ENCODE measurements at places on chromosomes 1 and 21.

DNA sequence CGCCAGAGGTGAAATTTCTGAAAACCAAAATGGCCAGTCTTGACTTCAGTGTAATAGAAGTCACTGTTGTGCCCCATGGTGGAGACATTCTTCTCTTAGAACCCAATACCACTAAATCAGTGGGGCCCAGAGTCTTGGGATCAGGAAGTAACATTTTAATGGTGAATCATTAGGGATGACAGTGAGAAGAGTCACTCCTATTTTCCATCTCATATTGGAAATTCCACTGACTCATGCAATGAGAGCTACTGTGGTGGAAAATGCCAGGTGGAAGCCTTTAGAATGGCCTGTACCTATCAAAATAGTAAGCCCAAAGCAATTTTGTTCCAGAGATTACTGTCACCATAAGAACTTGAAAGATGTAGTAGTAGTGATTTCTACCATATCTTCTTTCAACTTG is 20.6 kb upstream of the PPM1J start:
- peak; percentile 78 for DNase-seq

DNA sequence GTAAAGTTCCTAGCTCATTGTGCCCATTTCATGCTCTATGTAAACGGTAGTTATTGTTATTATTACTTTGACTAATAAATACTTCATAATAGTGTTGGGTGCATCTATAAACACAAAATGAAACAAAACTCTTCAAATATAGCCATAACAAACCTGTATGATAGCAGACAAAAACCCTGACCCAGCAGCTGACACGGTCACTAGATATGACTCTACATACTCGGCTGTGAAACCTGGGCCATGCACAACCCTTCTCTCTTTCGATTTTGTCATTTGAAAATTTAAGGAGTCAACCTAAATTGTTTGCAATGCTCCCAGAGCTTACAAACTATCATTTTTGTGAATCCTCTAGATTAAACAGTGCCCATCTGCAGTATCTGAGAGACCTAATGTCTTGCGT is 8.0 kb upstream of the RGS13 start:
- no peak for DNase-seq

GRCh38 chr1:2299131-2299627 is 71.1 kb downstream of the SKI start:
- DNase-seq, result no peak

DNA sequence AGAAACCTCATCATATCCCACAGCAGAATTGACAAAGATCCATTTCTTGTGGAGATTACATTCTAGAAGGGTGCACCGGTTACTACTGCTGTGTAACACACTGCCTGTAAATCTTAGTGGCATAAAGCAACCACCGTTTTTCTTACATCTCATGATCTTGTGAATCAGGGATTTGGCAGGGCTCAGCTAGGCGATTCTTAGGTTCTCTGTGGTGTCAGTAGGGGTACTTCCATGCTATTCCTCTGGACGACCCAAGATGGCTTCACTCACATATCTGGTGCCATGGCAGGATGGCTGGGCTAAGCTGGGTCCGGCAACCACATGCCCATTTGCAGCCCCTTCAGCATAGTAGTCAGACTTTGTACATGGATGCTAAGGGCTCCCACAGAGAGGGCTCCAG is 179.8 kb upstream of the TMEM51 start:
- DNase-seq, result no peak

- peak; percentile 31 for DNase-seq
These were observed 181.3 kb downstream of the ATP6V1G3 start for GRCh38 chr1:198359024-198359653.

GRCh38 chr1:180939073-180939710 is 26.5 kb downstream of the KIAA1614 start:
- DNase-seq, result no peak

- DNase-seq, result peak; percentile 32
These were observed 7.1 kb downstream of the SMPDL3B start for GRCh38 chr1:27941671-27942540.

DNA sequence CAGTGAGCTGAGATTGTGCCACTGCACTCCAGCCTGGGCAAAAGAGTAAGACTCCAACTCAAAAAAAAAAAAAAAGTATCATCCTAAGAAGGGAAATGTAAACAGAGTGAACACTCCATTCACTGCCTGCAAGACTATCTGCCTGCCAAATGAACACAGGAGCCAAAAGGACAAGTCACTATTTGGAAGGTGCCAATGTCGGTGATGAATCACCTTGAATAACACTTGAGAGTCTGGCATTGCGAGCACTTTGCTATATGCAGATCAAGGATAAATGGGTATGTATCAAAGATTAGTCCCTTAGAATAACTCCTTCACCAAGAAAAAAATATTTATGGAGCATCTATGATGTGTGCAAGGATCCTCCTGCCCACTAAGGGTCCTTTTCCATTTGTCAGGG is 6.6 kb downstream of the UBR4 start:
- DNase-seq, result no peak

GRCh38 chr1:76867342-76868130 is at the start of gene ST6GALNAC5:
ST6GALNAC5 (plus strand) TSS chr1:76867480.
- peak; percentile 64 for DNase-seq

DNA sequence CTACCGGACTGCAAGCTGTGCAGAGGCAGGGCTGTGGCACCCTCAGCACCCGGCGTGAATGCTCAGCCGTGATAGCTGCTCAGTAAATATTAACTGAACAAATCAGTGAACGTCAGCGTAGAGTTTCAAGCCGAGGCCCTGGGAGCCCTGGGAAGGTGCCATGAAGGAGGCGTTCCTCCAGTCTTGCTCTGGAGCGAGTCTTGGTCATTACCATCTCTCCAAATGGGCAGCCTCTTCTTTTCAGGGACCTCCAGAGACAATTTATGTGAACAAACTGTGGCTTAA is 449.2 kb downstream of the CAMTA1 start:
- DNase-seq, result no peak

GRCh38 chr21:34724857-34725195 is 56.0 kb downstream of the CLIC6 start:
- DNase-seq, result no peak

- no peak for DNase-seq
These were observed 137.4 kb downstream of the BACH1 start for GRCh38 chr21:29436143-29436542.

DNA sequence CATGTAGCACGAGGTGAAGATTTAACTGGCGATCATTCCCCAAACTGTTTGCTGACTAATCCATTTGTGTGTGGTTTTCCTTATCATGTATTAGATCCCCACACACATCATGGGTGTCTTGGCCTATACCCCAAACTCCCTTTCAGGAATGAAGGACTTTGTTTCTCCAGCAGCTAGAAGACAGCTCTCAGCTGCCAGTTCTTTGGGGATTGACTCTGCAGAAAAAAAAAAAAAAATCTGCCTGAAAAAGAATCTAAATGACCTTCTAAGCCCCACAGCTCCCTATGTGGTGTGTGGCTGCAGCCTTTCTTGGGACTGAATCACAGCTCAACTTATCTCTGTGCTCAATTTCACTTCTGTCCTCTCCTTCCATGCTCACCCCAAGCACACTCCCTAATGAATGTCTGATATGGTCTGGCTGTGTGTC is 256.3 kb upstream of the DUSP10 start:
- DNase-seq, result peak; percentile 87

GRCh38 chr1:209595599-209596285 is 12.2 kb downstream of the CAMK1G start:
- DNase-seq, result no peak

GRCh38 chr1:30171537-30172298 is 551.7 kb downstream of the MATN1 start:
- DNase-seq, result no peak

GRCh38 chr1:54238353-54239034 is 38.5 kb downstream of the MRPL37 start:
- no peak for DNase-seq

DNA sequence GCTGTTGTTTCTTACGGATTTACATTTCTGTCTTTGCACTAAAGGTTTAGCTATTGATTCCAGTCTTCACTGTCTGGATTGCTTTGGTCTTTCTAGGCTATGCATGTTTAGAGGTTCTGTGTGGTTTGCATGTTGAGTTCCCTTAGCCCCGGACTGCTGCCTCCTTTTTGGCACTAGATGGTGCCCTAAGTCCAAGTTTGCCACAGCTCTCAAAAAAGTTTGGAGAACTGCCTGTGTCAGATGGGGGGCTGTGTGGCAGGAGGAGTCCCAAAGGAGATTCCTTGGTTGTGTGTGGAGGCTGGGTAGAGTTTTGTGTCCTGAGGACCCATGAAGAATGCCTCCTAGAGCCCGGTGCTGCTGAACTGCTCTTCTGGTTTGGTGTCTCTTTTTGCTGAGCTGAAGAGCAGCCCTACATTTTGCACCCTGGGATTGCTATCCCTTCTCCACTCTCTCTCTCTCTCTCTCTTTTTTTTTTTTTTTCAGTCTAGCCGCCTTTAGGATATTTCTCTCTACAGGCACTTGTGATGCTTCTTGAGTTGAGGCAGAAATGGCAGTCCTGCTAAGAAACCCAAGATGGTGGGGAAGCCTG is 74.4 kb downstream of the PTGS2 start:
- peak; percentile 65 for DNase-seq

GRCh38 chr1:226952118-226952441 is 12.0 kb downstream of the COQ8A start:
- DNase-seq, result no peak

GRCh38 chr1:240280560-240281322 is 189.1 kb downstream of the FMN2 start:
- no peak for DNase-seq

- peak; percentile 70 for DNase-seq
These were observed 184.9 kb downstream of the DYRK1A start for GRCh38 chr21:37551331-37551992.

DNA sequence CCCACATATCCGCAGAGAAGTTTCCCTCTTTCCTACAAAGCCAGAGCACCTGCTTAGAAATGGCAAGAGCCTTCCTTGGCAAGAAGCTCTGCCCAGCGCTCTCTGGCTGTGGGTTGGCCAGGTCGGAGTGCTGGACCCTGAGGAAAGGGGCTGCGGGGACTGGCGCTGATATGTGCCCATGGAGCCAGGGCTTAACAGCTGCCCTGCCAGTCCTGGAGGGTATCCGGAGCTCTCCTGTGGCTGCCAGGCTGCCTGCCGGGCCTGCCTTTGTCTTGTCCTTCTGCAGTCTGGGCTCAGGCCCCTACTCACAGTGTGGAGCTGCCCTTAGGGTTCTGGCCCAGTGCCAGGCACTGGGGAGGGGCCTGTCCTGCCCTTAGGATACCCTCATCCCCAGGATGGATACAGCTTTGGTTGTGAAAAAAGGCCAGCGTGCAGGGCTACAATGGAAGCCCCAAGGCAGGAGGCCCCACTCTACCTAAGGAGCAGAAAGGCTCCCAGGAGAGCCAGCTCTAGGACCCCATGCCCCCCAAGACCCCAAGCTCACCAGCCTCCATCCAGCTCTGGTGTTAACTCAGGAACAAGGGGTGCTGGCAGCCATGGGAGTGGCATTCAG is 43.4 kb downstream of the KIAA1614 start:
- DNase-seq, result no peak

DNA sequence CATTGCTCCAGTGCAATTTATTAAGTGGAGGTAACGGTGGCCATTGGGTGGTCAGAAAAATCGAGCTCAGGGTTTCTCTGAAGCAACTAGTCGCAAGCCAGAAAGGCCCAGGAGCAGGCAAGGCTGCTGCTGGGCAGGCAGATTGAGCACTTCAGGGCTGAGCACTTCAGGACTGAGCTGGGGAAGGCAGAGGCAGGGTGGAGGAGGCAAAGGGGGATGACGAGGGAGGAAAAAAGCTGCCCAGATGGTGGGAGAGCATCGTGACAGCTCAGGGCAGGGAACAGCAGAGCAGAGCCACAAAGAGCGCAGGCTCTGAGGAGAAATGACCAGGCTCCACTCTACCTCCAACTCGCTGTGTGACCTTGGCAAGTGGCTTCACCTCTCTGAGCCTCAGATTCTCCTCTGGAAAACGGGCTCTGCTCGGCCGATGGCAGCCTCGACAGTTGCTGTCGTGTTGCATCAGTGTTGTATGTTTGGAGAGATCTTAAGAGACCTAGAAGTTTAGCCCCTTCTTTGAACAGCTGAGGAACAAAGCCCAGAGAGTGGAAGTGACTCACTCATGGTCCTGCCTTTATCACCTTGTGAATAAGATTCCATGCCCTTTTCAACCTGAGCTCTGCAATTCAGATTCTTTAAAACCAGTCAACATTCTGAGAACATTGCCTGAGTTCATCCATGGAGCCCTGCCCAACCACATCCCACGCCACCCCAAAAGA is 141.4 kb downstream of the SYF2 start:
- peak; percentile 17 for DNase-seq

DNA sequence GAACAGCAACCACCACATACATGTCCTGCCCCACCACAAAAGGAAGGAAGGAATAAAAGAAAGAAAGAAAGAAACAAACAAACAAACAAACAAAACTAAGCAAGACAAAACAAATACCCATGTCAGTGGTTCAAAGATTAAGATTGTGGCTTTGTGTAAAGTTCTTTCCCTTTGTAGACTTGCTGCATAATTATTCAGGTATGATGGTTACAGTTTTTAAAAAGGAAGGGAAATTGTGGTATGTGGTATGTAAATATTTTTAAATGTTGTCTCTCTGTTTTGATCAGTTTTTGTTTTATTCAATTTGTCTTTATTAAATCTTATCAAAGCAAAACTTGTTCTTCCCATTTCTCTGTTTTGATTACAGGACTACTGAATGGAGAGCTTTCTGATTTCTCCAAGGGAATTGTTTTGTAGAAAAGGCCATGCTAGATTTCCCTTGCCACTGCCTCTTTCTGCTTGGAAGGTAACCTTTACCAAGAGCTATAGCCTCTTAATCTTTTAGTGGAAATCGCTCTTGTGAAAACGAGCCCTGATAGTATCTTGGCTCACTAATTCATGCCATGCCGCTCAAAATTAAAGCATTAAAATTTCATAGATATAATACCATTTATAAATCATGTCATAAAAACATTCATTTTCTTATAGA is 290.3 kb upstream of the ST6GALNAC5 start:
- no peak for DNase-seq

- no peak for DNase-seq
These were observed 28.3 kb downstream of the CDCP2 start for GRCh38 chr1:54124472-54124871.

DNA sequence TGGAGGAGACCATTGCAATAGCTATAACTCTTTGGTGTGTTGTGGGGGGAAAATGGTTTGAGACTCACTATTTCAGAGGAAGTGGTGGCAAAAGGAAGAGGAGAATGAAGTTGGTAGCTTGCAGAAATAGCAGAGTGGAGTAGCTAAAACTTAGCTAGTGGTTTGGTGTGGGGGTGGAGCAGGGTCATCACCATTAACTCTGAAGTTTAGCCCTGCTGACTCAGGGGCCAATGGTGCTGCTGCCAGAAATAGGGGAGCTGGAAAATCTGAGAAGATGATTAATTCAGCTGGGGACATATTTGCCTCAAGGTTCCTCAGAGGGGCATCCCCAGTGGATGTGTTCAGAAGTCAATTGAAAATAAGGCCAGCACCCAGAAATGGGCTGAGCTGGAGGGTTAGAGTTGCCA is 65.4 kb downstream of the RUNX1 start:
- peak; percentile 56 for DNase-seq

- no peak for DNase-seq
These were observed 4.6 kb downstream of the CTPS1 start for GRCh38 chr1:40984066-40984465.

GRCh38 chr1:23555986-23556634 is 3.2 kb downstream of the ID3 start:
- DNase-seq, result peak; percentile 90

GRCh38 chr21:46421756-46422555 is 36.7 kb upstream of the DIP2A start:
- DNase-seq, result no peak
